Central memory CD4-positive, alpha-beta T cell (primary cell): ENCODE measurements at places on chromosomes 5 and 9.

DNA sequence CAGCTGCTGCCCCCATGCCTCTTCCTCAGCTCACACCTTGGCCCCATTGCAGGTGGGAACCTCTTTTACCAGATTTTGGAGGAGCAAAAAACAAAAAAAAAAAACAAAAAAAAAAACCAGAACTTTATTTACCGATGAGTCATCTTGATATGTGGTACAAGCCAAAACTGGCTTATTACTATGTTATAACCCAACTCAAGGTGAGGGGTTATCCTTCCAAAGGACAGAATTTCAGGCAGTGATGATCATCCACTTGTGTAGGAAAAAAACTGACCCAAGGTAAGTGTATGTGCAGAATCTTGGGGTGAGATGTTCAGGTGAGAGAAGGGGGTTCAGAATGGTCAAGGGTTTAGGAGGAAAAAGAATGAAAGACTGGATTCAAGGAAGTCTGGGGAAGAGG, 142.6 kb upstream of the FST start:
- no peak for DNase-seq

GRCh38 chr9:33988219-33988890, 60.3 kb downstream of the UBAP2 start:
- no peak for DNase-seq

- no peak for DNase-seq
Observed at GRCh38 chr5:128572051-128572929, 34.2 kb upstream of the FBN2 start.

DNA sequence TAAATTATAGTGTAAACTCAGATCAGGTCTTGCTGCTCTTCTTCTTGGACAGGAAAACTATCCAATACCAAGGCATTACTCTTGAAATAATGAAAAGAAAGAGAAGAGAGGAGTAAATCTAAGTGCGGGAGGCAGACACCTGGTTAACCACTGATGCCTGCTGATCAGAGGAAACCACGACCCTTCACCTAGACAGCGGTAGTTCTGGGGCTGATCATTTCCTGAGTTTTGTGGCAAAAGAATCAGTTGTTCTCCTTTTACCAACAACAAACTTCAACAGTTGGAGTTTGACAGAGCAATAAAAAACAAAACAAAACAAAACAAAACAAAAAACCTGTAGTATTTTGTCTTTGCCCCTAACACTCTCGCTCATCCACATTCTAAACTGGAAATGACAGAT, 3.0 kb downstream of the RLN1 start:
- peak; percentile 66 for DNase-seq

- peak; percentile 21 for DNase-seq
Observed at GRCh38 chr5:10250806-10251276, 761 bp downstream of the CCT5 start.
